ENCODE measurements at places on chromosomes 11 and 22. TPM values are rescaled to one million over a fixed set of nuclear protein-coding genes. Genes with fewer than 3 reads are reported as not detected.

- DNase-seq = no peak
Observed at GRCh38 chr11:120024586-120024985, 113.3 kb downstream of the TRIM29 start.

DNA sequence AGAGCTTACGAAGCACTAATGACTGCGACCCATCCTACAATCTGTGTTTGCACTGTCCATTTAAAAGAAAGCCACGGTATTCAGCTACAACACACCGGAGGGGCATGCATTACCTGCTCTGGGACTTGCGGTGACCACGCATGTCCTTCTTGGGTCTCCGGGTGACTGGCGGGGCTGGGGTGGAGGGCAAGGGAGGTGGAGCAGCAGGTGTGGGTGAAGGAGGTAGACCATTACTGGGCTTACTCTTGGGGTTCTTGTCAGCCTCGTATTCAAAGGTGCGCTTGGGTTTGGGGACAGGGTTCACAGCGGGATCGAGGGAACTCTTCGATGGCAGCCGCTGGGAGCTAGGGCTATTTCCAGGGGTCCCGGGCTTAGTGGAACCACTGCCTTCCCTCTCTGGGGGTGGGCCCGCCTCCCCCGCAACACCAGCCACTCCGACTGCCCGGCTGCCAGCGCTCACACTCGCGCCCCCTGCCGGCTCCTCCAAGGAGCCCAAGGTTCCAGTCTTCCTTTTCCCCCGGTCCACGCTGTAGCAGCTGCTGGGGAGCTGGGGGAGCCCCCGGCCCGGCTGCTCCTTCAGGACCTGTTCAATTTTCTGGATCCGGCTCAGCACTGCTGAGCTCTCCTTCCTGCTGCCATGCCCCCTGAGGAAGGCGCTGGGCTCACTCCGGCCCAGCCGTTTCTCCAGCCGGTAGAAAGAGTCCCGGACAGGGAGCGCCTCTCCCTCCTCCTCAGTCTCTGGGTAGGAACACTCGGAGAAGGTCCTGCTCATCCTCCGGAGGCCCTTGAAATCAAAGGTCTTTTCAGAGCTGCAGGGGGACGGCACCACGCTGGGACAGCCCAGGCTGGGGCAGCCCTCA, 47.5 kb downstream of the RPL27A start:
- no peak for DNase-seq

DNA sequence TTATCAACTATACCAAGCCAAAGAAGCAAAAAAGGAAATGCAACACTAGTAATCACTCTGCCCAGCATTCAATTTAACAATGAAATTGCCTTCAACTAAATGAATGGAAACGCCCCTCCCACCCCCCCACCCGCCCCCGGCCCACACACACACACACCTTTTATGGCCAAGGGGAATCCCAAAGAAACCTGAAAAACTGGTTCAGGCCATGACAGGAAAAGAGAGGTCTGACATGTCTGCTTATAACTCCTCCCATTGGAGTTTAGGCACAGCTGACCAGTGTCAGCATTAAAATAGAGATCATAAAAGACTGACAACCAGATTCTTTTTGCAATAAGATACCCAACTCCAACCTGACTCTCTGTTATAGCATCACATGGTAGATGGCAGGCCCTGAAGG, 42.6 kb downstream of the ACER3 start:
- no peak for DNase-seq

Gene KRTAP5-7
- not detected for polyA plus RNA-seq
